ENCODE measurements at places on chromosomes 2 and 18. TPM values are rescaled to one million over a fixed set of nuclear protein-coding genes. Genes with fewer than 3 reads are reported as not detected.

The ACADL gene
- not detected for total RNA-seq

DNA sequence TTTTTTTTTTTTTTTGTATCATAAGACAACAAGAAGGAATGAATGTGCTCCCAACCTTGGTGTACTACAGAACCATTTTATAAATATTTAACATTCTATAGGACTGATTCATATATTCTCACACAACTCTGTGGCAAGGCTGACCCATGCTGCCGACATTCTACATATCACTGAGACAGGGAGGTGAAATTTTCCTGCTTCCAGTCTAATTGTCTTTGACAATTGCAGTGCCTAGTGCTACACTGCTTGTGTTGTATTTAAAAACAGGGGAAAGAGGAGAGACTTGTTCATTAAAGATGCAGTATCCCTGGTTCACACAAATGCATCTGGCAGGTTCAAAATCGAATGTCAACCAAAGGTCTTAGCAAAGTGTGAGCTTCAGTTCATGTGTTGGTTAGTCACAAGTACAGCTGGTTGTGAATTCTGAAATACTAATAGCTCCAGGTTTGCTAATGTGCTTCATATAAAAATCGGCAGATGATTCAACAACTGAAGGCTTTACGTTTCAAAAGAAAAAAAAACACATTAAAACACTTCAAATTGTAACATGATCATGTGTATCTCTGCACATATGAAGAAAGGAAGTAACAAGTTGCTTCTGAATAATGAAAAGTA is 130.8 kb downstream of the FIGN start:
- no peaks in the 10 kb centered on the region for H3K27me3 ChIP-seq
- no peaks in the 10 kb centered on the region for H3K4me1 ChIP-seq
- H3K4me3 ChIP-seq = no peak overlapping the region
- no peaks in the 10 kb centered on the region for H3K36me3 ChIP-seq
- H3K27ac ChIP-seq = no peak overlapping the region

The DPP4 gene
- total RNA-seq = 23.4 TPM

The CSRNP3 gene
- total RNA-seq = not detected

DNA sequence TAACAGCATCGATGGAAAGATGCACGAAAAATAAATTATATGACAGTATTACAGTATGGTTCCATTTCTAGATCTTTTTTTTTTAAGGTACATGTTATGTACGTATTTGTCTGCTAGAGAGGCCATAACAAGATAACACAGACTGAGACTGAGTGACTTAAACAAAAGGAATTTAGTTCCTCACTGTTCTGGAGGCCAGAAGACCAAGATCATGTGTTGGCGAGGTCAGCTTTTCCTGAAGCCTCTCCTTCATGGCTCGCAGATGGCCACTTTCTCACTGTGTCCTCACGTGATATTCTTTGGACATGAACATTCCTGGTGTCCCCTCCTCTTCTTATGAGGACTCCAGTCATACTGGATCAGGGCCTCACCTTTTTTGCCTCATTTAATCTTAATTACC is 177.4 kb downstream of the CAPN13 start:
- peaks cover 23% of the 10 kb centered on the region for H3K4me1 ChIP-seq
- no peak overlapping the region for H3K27ac ChIP-seq
- H3K27me3 ChIP-seq = no peaks in the 10 kb centered on the region
- H3K4me3 ChIP-seq = no peak overlapping the region
- DNase-seq = no peak
- H3K36me3 ChIP-seq = no peaks in the 10 kb centered on the region

DNA sequence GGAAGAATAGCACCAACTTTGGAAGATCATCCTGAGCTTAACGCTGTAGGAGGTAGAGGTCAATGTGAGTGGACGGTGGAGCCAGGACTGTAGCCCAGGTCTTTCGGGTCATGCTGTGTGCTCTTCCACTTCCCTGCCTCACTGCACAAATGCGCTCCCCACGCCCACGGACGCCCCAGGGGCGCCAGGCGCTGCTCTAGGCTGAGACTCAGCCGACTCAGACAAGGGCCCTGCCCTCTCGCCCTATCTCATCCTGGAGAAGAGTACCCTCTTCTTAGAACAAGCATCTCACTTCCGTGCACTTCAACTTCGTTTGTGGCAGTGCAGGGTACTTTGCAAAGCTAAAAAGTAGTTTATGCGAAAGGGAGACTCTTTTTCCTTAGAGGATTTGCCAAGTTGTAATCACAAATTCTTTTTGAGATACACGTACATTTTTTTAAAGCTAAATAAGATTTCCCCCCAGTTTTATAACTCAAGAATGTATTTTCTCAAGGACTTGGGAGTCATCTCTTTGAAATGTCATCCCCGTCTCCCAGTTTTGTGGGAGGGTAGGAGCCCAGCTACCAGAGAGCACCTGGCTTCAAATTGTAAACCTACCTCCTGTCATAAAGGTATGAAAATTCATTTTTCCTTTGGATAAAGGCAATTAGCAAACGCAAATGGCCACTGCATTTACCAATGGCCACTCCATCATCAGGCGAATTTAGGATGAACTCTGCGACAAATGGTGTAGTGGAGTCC is 1.2 kb upstream of the PRELID3A start:
- peak overlapping the region; percentile 83 for H3K4me3 ChIP-seq
- peak overlapping the region; percentile 35 for H3K27ac ChIP-seq
- DNase-seq = no peak
- H3K4me1 ChIP-seq = peaks cover 8% of the 10 kb centered on the region

DNA sequence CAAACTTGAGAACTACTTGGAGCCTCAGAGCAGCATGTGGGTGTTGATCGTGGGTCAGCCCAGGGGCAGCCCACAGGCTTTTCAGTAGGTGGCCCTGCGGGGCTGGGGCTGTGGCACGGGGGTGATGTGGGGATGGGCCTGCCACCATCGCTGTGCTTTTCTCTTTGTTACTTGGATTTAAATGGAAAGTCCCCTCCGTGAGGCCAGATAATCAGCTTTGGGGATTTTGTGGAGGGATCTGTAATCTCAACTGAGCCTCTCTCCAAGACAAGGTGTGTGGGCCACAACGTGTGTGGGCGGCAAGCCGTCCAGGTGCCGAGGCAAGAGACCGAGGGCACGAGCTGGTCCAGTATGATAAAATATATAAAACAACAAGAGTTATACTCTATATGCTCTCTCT is 16.7 kb downstream of the COLEC11 start:
- DNase-seq = no peak
- no peak overlapping the region for H3K27ac ChIP-seq
- peaks cover 30% of the 10 kb centered on the region for H3K4me1 ChIP-seq
- H3K4me3 ChIP-seq = no peak overlapping the region
- H3K36me3 ChIP-seq = no peaks in the 10 kb centered on the region

- no peaks in the 10 kb centered on the region for H3K36me3 ChIP-seq
- peaks cover 60% of the 10 kb centered on the region for H3K4me1 ChIP-seq
- H3K4me3 ChIP-seq = no peak overlapping the region
- H3K27ac ChIP-seq = peak overlapping the region; percentile 31
- no peak for DNase-seq
Observed at GRCh38 chr2:229884775-229885699, 36.8 kb downstream of the TRIP12 start.

The FN1 gene
- not detected for total RNA-seq

GRCh38 chr2:10346929-10347561 is 44.3 kb downstream of the HPCAL1 start:
- no peaks in the 10 kb centered on the region for H3K27me3 ChIP-seq
- DNase-seq = no peak
- H3K4me1 ChIP-seq = peaks cover 81% of the 10 kb centered on the region
- H3K27ac ChIP-seq = no peak overlapping the region
- H3K36me3 ChIP-seq = peaks cover 3% of the 10 kb centered on the region

The IL18R1 gene
- total RNA-seq = 0.39 TPM

DNA sequence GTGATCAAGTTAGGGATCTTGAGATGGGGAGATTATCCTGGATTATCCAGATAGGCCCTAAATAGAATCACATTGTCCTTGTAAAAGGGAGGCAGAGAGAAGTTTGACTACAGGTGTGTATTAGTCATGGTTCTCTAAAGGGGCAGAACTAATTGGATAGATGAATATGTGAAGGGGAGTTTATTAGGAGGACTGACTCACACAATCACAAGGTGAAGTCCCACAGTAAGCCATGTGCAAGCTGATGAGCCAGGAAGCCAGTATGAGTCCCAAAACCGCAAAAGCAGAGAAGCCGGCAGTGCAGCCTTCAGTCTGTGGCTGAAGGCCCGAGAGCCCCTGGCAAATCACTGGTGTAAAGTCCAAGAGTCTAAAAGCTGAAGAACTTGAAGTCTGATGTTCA is 275.8 kb downstream of the KCNS3 start:
- no peak overlapping the region for H3K27ac ChIP-seq
- H3K36me3 ChIP-seq = no peaks in the 10 kb centered on the region
- DNase-seq = no peak
- H3K4me1 ChIP-seq = no peaks in the 10 kb centered on the region
- no peak overlapping the region for H3K4me3 ChIP-seq

DNA sequence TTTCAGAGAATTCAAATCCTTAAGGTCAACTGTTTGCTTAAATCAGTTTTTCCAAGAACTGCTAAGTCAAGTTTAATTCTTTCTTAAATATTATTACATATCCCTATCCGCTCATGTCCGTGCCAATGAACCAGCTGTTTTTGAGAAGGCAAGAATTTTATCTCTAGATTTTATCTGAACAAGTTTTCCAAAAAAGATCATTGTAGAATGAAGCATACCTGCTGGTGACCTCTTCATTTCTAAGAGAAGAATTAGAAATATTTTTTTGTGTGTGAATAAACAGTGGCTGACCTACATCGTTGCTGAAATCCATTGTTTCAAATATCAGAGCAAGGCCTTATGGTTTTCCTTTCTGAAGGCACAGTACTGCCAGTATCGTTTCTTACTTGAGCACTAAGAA is 58.4 kb upstream of the RND3 start:
- no peak overlapping the region for H3K4me3 ChIP-seq
- no peak overlapping the region for H3K27ac ChIP-seq
- H3K4me1 ChIP-seq = no peaks in the 10 kb centered on the region
- H3K27me3 ChIP-seq = no peaks in the 10 kb centered on the region
- DNase-seq = no peak

DNA sequence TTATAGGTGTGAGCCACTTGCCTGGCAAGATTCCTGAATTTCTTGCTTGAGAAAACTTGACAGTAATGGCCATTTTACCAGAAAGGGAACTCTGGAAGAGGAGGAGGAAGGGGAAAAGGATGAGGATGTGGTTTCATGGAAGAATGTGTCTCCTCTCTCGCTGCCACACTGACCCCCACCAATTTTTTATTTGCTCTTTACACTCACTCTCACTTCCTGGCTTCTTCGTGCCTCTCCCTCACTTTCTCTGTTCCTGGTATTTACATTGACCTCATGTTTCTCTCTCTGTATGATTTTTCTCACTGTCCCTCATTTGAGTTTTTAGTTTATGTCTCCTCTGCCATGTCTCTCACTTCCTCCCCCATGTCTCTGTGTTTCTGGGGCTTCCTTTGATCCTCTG is 134.5 kb upstream of the CAB39 start:
- H3K4me3 ChIP-seq = no peak overlapping the region
- peaks cover 17% of the 10 kb centered on the region for H3K4me1 ChIP-seq
- no peak for DNase-seq
- H3K36me3 ChIP-seq = peaks cover 11% of the 10 kb centered on the region

DNA sequence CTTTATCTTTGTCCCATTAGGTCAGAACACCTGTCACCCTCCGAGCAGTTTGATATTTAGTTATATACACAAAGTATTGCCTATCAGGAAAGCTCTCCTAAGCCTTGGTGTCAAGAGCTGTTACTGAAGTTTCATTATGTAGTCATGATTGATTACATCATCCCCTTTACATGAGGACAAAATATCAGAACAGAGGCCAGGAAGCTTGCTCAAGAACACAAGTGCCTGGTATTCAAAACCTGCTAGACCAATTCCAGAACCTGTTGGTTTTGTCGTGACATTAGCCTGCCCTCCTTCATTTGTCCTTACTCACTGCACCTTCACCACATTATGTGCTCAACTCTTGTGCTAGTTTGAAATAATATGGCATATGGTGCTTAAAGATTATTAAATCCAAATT is 377.1 kb downstream of the CDH19 start:
- no peak overlapping the region for H3K4me3 ChIP-seq
- no peak for DNase-seq
- H3K27ac ChIP-seq = no peak overlapping the region
- no peaks in the 10 kb centered on the region for H3K27me3 ChIP-seq

GRCh38 chr18:66900837-66901236 is 296.9 kb upstream of the CDH19 start:
- H3K27ac ChIP-seq = no peak overlapping the region
- no peak for DNase-seq
- no peaks in the 10 kb centered on the region for H3K4me1 ChIP-seq
- H3K27me3 ChIP-seq = no peaks in the 10 kb centered on the region
- no peaks in the 10 kb centered on the region for H3K36me3 ChIP-seq

Measured in naive thymus-derived CD8-positive, alpha-beta T cell (primary cell).